ENCODE measurements at places on chromosomes 1 and 21.

DNA sequence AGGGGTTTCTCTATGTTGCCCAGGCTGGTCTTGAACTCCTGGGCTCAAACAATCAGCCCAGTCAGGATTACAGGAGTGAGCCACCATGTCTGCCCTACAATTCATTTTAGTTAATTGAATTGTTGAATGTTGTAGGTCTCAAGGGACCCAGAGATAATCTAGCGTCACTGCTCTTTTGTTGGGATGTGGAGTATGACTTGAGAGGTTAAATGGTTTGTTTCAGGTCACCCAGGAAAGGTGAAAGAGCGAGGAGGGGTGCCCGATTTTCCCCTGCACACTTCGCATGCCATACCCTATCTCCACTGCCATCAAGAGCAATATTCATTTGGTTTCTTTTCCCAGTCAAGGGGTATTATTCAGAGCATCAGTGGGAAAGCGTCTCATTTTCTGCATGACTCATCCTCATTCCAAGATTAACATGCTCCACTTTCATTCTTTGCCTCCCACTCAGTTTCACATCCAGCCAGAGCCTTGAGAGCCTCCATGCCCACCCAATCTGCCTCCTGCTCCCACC is 13.1 kb upstream of the SLC30A1 start:
- DNase-seq, result no peak

DNA sequence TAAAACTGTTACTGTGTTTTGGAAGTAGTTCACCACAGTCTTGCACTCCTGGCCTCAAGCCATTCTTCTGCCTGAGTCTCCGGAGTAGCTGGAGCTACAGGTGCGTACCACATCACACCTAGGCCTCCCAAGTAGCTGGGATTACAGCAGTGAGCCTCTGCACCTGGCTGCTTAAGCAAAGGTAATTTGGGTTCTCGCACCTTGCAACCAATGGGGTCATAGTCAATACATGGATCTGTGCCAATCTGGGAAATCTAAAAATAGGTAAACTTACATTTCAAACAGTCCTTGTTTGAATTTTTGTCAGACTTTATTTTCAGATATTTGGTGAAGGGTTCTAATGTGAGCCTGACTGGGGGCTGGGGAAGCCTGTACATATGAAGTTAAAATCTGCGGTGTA is 466.5 kb downstream of the PCP4 start:
- DNase-seq, result no peak

GRCh38 chr1:97138515-97139032 is 417.0 kb downstream of the PTBP2 start:
- no peak for DNase-seq

GRCh38 chr1:89358287-89358893 is 5.5 kb upstream of the GBP6 start:
- peak; percentile 80 for DNase-seq

DNA sequence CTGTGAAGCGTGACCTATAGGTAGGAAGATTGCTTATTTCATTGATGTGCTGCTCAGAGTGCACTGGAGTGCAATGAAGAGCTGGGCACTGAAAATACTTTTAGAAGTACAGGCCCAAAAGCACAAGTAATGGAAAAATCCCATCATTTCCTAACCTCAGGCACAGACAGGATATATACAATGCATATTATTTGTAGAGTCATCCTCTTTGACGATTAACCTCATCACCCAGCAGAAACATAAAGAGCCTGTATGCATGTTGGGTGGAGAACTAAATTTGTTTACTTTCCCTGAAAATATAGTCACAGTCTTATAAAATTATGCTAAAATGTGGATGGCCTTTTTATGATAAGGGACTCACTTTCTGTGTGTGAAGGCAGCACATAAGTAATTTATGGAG is 98.1 kb downstream of the TNNI3K start:
- DNase-seq, result no peak

GRCh38 chr1:211287218-211287617 is 28.1 kb downstream of the RCOR3 start:
- DNase-seq, result no peak

- peak; percentile 94 for DNase-seq
Measured at GRCh38 chr1:61606448-61607312, 118.3 kb downstream of the TM2D1 start.

- no peak for DNase-seq
Measured at GRCh38 chr21:41706678-41707077, 60.2 kb downstream of the RIPK4 start.

- DNase-seq, result no peak
Measured at GRCh38 chr21:18602711-18603110, 199.1 kb upstream of the TMPRSS15 start.
